ENCODE measurements at places on chromosomes 1 and 21.

DNA sequence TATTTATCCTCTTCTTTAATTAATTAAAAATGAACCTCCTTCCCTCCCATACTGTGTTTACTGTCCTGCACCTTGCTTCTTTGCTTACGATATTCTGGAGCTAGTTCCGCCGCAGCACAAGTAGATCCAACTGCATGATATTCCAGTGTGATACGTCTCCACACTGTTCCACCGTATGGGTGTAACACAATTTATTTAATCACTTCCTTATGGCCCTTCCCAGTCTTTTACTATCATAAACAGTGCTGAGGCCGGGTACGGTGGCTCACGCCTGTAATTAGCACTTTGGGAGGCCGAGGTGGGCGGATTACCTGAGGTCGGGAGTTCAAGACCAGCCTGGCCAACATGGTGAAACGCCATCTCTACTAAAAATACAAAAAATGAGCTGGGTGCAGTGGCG, 25.7 kb downstream of the CNST start:
- no peak for DNase-seq

- DNase-seq: peak; percentile 34
Measured at GRCh38 chr1:209323743-209324142, 259.8 kb upstream of the CAMK1G start.

DNA sequence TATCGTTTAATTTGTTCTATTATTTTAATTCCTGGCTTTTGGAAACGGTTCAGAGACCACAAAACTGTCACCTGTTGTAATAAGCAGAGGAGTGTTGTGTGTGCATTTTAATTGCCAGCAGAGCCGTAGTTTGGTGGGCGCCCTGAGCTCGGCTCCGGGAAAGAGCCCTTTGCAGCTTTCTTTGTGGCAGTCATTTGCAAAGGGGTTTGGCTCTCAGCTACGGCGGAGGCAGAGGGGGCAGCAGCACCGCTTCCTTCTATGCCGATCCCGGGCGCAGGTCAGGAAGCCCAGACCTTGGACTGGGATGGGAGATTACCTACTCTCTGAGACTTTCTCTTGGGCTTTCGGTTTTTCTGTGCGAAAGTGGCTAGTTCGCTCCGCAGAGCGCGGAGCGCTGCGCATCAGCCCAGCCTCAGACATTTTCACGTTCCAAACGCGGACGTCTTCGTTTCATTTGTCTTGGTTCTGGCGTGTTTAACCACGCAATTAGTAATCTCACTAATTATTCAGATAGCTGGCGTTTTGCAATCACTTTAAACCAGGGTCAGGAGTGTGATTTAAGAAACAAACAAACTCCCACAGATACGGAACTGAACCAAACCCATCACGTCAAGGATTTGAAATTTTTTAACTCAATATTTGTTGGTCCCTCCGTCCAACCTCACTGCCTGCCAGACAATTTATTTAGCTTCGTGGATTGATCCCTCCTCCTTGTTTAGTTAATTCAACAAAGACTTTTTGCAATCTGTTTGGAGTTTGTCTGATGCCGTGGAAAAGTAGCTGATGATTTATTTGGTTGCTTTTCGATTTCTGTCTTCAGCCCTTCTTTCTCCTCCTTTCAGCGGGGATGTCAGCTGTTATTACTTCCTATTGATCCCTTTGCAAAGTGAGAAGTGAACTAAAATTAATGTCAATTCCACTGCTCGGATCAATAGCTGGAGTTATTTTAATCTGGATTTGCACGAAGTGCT, 3.9 kb downstream of the RNF220 start:
- peak; percentile 33 for DNase-seq

- no peak for DNase-seq
Measured at GRCh38 chr1:25879675-25880074, 4.2 kb upstream of the PAQR7 start.

DNA sequence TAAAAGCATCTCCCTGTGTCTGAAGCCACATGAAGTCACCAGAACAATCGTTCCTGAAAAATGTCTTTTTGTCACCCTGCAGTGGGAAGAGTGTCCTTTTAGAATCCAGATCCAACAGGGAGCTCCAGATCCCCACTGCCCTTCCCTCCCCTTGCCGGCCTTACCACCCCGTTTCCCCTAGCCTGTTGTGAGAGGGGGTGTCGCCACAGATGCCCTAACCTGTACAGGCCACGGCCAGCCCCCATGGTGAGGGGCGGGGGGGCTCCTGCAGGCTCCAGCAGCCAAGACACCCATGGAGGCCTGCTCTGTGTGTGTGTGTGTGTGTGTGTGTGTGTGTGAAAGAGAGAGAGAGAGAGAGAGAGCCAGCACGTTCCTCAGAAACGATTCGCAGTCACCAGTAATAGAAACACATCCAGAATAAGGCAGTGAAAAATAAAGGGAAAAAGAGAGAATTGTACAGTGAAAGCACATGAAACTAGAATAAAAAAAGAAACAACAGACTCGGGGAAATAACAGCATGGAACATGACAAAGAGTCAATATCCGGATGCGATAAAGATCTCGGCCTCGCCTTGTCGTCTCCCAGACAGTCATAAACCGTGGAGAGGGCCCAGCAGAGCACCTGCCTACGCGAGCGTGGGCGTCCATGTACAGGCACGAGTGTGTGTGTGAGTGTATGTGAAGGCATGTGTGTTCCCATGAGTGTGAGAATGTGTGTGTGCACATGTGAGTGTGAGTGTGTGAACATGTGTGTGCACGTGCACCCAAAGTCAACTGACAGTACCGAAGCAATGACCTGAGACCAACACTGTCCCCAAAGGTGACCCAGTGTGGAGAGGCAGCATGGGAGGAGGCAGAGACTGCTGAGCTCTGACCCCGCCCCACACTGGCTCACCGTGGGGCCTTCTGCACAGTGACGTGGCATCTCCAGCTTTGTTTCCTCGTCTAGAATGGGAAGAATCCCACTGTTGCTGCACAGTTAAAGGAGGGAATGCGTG, 303.8 kb downstream of the NPHP4 start:
- no peak for DNase-seq

- DNase-seq: no peak
Measured at GRCh38 chr1:12204140-12204539, 25.7 kb upstream of the VPS13D start.

DNA sequence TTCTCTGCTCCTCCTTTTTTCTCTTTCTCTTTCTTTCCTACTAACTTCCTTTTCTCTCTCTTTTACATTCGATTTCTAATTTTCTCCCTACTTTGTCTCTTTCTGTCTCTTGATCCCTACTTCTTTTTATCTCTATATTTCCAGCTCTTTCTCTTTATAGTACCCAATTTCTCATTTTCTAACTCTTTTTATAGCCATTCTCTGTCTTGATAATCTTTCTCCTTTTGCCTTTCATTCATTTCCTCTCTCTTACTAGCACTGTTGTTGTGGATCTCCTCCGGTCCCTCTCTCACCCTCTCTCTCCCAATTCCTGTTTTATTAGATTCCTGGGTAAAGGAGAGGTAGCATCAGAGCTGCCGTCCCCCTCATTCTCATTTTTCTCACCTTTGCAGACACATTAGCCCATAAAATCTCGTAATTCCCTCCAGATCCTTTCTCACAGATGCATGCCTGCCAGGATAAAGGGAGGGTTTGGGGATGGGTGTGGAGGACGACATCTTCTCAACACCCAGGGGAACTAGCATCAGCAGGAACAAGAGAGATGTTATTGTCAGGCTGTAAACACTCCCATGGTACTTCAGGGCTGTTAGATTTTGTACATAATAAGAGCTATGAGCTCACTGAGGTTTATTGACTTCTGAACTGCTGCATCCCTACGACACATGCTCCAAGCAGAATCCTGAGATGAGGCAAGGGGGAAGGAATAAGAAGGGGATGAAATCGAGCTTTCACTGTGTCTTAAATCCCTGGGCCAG, 159.0 kb upstream of the GALNT2 start:
- DNase-seq: no peak

GRCh38 chr21:33894736-33895288, 20.8 kb downstream of the ATP5PO start:
- DNase-seq: peak; percentile 84

- no peak for DNase-seq
Measured at GRCh38 chr1:206803221-206803730, 31.0 kb upstream of the IL10 start.

DNA sequence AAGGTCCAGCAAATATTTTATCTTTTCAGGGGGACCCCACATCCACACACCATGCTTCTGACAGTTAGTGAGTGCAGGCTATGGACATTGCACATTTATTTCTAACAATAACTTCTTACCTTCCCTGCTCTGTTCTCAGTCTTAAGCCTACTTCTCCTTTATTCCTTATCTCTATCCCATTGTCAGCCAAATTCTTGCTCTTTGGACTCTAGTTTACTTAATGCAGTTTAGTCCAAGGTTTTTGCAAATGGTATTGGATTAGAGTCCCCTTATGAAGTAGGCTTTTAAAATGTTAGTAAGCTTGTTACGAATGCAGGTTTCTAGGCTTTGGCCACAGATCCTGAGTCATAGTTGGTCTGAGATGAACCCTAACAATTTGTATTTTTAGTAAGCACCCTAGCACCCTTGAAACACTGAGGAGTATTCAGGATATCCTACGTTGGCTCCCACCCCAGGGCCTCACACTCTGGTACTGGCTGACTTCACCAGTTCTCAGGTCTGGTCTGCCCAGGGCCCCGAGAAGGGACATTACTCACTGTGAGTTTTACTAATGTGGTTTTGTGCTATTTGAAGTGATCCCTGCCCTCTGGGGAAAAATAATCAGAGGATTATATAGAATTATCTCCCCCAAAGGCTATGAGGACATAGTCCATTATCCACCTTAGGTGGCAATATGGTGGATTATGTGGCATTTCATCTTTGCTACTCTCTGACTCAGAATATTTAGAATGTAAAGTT, 239.5 kb downstream of the TGFB2 start:
- peak; percentile 95 for DNase-seq

Data from M059J (cell line).